MV-4-11 (cell line): ENCODE measurements at places on chromosomes 13 and 19.

DNA sequence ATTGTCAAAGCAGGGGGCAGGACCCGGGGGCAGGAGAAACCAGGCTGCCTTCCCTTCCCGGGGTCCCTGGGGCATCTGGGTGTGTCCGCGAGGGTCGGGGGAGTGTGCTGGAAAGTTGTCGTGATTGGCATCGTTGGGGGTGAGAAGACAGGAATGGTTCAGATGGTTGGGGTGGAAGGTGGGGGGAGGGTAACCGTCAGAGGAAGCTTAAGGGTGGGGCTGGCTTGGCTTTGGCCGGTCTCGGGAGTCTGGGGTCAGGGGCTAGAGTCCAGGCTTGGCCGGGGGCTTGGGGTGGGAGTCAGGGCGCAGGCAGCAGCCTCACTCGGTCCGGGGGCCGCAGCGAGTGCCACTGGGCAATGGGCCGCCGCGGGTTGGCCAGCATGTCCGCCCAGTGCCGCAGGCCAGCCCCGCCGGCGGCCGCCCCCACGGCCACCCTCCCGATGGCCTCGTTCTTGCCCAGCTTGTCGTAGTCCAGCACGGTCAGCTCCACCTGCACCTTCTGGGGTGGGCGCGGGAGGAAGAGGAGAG is 6.8 kb upstream of the DNAAF3 start:
- DNase-seq, result no peak

GRCh38 chr19:55601084-55601483 is 996 bp downstream of the ZNF524 start:
- peak; percentile 26 for DNase-seq

DNA sequence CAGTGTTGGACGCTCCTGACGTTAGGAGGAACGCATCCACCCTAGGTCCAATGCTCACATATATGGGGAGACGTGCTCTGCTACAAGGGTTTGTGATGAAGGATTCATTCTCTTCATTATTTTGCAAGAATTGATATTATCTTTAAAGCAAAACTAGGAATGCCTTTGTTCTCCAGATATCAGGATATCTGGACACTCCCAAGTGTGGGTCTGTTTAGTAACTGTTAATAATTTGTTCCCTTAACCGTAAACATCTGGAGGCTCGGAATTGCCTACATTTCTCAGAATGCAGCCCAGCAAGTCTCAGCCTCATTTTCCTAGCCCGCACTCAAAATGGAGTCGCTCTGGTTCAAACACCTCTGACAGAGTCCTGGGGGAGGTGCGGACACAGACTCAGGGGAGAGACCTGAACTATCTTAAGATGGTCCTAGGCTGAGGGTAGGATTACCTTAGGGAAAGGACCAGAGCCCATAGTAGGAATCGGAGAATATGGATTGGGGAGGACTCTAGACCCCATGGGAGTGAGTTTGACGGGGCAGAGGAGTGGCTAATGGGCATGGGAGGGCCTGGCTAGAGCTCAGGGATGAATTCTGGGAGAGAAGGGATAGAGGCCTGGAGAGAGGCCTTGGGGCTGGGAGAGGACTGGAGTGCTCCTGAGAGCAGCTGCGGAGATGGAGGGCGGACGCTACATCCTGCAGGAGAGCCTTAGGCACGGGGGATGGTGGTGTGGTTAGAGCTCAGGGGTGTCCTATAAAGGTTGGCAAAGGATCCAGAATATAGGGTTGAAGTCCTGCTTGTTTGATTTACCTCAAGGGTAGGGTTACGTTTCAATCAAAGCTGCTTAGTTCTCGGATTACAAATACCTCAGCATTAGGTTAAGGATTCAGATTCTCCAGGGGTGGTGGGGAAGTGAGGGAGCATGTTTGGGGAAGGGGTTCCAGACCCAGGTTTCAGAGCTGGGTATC is 43.2 kb downstream of the ZNF331 start:
- DNase-seq, result no peak

DNA sequence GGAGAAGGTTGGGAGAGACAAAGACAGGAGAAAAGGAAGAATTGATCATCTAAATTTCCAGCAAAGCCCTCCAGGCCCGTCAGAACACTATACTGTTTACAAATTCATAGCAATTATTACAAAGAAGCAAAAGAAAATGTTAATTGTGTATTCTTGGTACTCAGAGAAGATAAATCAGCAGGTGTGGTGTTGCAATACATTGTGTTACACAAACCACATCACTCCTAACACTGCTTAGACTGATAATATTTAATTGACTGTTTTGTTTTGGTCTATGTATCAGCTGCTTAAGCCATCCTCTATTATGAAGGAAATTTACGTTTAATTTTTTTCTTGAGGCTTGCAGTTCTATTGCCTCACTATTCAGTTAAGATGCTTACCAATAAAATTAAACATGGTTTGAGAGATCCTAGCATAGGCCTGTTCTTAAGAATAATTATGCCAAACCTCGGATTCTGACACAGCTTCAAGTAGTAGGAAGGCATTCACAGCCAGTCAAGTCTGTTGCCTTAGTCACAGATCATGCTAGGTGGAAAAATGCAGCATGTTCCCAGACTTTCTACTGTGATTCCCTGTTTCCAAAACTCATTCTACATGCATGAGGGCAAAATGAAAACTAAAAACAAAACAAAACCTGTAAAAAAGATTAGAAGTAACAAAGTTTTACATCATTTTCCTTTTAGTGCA is 129.2 kb downstream of the TBC1D4 start:
- DNase-seq, result no peak

GRCh38 chr19:11552666-11553372 is 6.2 kb downstream of the ELOF1 start:
- no peak for DNase-seq

- DNase-seq, result peak; percentile 51
Observed at GRCh38 chr13:98976338-98976737, 1.5 kb downstream of the DOCK9 start.

DNA sequence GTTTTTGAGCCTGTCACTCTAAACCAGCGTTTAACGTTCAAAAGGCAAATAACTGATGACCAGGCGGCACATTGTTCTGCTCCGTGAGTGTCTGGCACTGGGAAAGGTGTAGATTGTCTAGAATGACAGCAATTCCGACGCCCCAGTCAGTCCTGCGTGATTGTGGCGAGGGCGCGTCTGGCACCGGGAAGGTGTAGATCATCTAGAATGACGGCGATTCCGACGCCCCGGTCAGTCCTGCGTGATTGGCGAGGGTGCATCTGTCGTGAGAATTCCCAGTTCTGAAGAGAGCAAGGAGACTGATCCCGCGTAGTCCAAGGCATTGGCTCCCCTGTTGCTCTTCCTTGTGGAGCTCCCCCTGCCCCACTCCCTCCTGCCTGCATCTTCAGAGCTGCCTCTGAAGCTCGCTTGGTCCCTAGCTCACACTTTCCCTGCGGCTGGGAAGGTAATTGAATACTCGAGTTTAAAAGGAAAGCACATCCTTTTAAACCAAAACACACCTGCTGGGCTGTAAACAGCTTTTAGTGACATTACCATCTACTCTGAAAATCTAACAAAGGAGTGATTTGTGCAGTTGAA is 26.1 kb upstream of the NDUFS7 start:
- DNase-seq, result no peak

DNA sequence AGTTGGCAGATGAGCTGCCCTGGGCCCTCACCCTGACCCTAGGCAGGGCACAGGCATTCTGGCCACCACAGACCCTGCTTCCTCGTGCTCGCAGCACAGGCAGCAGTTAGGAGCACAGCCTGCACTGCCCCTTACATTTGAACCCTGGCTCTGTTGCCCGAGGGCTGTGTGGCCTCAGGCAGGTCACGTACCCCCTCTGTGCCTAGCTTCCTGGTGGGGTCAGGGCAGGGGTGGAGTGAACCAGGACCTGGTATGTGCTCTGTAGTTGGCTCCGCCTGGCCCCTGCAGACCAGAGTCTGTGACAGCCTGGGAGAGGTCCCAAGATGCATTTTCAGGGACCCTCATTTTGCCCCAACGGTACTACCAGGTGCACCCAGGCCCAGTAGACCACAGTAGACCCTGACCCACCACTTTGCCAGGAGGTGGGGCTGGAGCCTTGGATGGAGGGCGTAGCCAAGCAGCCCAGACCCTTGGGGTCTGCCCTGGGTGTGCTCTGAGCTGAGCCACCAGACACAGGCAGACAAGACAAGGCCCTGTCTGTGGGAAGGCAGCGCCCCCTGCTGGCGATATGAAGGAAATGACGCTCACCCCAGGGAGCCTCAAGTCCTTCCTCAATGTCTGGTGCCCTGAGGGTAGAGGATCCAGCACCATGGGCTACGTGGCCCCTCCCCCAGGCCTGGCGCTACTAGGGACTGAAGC is 9.1 kb downstream of the LYL1 start:
- DNase-seq, result peak; percentile 90

DNA sequence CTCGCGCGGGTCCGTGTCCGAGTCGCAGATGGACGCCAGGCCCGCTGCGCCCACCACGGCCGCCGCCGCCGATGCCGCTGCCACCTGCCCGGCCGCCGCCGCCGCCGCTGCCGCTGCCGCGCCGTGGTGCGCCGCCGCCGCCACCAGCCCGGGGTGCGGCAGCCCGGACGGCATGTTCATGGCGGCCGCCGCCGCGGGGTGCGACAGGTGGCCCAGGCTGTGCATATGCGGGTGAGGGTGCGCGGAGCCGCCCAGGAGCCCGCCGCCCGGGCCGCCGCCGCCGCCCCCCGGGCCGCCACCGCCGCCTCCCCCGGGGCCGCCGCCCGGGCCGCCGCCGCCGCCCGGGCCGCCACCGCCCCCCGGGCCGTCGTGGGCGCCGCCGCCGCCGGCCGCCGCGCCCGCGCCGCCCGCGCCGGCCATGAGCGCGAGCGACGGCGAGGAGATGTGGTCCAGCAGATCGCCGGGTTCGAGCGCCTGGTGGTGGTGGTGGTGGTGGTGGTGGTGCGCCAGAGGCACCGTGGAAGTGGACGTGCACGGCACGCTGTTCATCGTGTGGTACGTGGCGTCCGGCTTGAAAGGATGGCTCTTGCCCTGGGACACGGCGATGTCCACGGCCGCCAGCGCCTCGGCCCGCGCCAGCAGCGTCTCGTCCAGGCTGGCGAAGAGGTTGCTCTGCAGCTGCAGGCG is 1.3 kb downstream of the POU4F1 start:
- no peak for DNase-seq

DNA sequence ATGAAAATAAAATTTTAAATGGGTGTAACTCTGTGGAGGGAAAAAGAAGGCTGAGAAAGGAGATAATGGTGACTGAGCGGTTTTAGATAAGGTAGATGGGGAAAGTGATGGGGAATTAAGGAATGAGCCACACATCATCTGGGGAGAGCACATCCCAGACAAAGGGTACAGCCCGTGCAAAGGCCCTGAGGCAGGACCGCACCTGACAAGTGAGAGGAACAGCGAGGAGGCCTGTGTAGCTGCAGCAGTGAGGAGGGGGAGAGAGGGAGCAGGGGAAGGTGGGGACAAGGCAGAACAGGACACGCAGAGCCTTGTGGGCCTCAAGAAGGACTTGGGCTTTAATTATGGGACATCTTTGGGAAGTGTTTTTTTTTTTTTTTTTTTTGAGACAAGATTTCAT is 1.8 kb upstream of the CELF5 start:
- no peak for DNase-seq

DNA sequence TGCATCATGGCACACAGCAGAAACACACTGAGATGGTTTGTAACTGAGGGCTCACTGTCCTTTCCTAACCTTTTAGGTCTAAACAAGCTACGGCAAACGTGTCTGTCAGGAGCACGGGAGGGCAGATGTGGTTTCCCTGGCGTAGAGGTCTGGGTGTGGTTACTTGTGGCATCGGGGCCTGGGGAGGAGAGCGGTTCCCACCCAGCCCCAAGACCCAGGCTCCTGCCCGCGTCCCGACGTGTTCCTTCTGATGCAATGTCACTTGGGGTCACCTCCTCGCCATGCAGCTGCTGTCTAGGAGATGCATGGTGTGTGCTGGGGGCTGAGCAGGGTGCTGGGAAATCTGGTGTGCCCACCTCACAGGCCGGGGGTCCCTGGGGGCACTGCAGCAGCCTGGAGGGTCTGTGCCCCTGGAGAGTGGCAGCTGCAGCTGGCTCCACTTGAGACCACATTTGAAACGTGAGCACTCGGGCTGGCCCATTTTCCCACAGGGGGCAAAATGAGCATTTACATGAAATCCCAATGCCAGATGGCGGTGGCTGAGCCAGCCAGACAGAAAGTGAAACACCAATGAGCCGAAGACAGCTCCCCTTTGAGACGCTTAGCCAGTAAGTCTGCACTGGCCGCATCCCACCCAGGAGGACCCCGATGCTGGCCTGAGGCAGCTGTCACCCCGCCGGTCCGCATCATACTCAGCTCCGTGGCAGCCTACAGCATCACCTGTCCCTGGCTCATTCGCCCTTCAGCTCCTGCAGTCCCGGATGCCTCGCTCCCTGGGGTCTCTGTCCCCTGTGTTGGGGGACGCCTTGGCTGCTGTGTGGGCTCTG is 22.3 kb upstream of the MYDGF start:
- DNase-seq, result peak; percentile 55
